Osteoblast (primary cell): ENCODE measurements at places on chromosomes 7 and 10.

GRCh38 chr10:30862486-30862885 lies 169.2 kb downstream of the ZNF438 start:
- H3K27me3 ChIP-seq, result no peaks in the 10 kb centered on the region
- no peak for DNase-seq
- peaks cover 28% of the 10 kb centered on the region for H3K4me1 ChIP-seq
- H3K27ac ChIP-seq, result peak overlapping the region; percentile 26
- H3K36me3 ChIP-seq, result no peaks in the 10 kb centered on the region
- no peak overlapping the region for H3K4me3 ChIP-seq

GRCh38 chr10:5527332-5528200 lies 2.8 kb downstream of the CALML3 start:
- peak; percentile 27 for DNase-seq
- H3K27ac ChIP-seq, result no peak overlapping the region
- H3K4me3 ChIP-seq, result no peak overlapping the region

DNA sequence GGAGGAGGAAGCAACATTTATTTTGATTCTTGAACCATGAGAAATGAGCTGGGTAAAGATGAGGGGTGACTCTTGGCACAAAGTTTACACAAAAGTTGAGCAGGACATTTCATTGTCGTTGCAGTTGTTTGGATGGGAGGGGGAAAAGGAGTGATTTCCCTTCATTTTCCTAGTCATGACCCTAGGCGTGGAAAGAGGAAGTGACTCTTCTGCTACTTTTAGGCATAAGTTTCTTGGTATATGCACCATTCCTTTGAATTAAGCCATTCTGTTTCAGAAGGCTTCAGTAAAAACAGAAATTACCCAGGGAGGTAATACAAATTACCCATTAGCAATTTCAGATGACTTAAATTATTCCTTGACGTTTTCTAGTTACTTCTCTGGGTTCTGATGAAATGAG lies 113.9 kb upstream of the FAM171A1 start:
- H3K27ac ChIP-seq, result no peak overlapping the region
- H3K27me3 ChIP-seq, result peaks cover 4% of the 10 kb centered on the region
- no peak for DNase-seq
- no peak overlapping the region for H3K4me3 ChIP-seq
- peaks cover 22% of the 10 kb centered on the region for H3K4me1 ChIP-seq

DNA sequence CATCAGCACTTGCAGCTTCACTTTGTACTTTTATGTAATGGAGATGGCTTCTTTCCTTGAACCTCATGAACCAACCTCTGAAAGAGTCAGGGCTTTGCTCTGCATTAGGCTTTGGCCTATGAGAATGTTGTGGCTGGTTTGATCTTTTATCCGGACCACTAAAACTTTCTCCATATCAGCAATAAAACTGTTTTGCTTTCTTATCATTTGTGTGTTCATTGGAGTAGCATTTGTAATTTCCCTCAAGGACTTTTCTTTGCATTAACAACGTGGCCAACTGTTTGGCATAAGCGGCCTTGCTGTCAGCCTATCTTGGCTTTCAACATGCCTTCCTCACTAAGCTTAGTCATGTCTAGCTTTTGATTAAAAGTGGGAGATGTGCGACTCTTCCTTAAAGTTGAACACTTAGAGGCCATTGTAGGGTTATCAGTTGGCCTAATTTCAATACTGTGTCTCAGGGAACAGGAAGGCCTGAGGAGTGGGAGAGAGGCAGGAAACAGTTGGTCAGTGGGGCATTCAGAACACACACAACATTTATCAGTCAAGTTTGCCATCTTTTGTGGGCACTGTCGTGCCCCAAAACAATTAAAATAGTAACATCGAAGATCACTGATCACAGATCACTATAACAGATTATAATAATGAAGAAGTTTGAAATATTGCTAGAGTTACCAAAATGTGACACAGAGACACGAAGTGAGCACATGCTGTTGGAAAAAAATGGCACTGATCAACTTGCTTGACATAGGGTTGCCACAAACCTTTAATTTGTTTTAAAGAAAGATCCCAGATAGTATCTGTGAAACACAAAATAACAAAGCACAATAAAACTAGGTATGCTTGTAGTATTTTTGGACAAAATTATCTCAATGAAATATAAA lies 64.7 kb downstream of the NRF1 start:
- no peaks in the 10 kb centered on the region for H3K4me1 ChIP-seq
- peaks cover 12% of the 10 kb centered on the region for H3K36me3 ChIP-seq

- H3K4me1 ChIP-seq, result no peaks in the 10 kb centered on the region
- H3K27me3 ChIP-seq, result no peaks in the 10 kb centered on the region
- H3K36me3 ChIP-seq, result no peaks in the 10 kb centered on the region
- H3K27ac ChIP-seq, result no peak overlapping the region
- no peak overlapping the region for H3K4me3 ChIP-seq
These were observed 136.4 kb upstream of the FGFR2 start for GRCh38 chr10:121734589-121735045.

DNA sequence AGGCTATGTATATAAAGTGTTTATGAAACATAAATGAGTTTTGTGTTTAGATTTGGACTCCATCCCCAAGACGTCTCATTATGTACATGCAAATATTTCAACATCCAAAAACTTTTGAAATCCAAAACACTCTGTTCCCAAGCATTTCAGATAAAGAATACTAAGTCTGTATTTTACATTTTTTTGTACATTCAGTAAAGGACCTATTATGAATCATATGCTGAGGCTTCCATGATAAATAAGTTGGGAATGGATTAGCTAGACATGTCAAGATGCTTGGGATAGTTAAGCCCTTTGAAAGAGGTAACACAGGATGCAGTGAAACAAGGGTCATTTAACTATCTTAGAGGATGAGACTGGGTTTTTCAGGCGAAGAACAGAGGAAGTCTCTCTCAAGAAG lies 262.9 kb downstream of the SNX13 start:
- H3K27me3 ChIP-seq, result no peaks in the 10 kb centered on the region
- no peak for DNase-seq
- peaks cover 55% of the 10 kb centered on the region for H3K4me1 ChIP-seq
- no peaks in the 10 kb centered on the region for H3K36me3 ChIP-seq
- H3K27ac ChIP-seq, result peak overlapping the region; percentile 91

GRCh38 chr10:33041783-33042437 lies 83.9 kb upstream of the ITGB1 start:
- no peak overlapping the region for H3K27ac ChIP-seq
- H3K4me1 ChIP-seq, result no peaks in the 10 kb centered on the region
- no peak for DNase-seq
- no peak overlapping the region for H3K4me3 ChIP-seq
- H3K27me3 ChIP-seq, result no peaks in the 10 kb centered on the region

- peaks cover 19% of the 10 kb centered on the region for H3K4me1 ChIP-seq
- DNase-seq, result peak; percentile 82
- H3K27ac ChIP-seq, result no peak overlapping the region
- no peaks in the 10 kb centered on the region for H3K27me3 ChIP-seq
- H3K36me3 ChIP-seq, result peaks cover 6% of the 10 kb centered on the region
These were observed 38.8 kb downstream of the FAM53B start for GRCh38 chr10:124705381-124705740.

DNA sequence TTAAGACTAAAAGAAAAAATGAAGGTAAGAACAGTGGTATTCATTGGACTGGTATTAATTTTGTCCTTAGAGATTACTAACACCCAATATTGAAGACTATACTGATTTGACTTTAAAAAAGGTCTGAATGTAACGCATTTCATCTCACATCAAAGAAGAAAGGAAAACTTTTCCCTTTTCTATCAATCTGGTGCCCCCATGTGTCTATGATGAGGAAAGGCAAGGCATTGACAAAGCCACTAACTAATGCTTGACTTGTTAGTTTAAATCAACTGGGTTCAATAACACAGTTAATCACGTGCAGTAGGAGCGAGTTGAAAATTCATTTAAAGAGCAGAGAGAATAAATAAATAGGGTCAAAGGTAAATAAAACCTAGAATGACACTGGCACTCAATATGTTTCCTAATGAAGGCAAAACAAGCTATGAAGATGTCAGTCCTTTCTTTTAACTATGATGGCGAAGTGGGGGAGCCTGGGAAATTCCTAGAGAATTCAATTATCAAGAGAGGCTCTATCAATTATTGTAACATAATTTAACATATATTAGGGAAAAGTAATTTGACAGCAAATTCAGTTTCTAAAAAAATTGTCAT lies 180.9 kb downstream of the ANK3 start:
- DNase-seq, result peak; percentile 23
- no peaks in the 10 kb centered on the region for H3K36me3 ChIP-seq
- no peak overlapping the region for H3K4me3 ChIP-seq
- no peak overlapping the region for H3K27ac ChIP-seq
- no peaks in the 10 kb centered on the region for H3K27me3 ChIP-seq

- H3K27ac ChIP-seq, result no peak overlapping the region
- DNase-seq, result no peak
- no peaks in the 10 kb centered on the region for H3K27me3 ChIP-seq
- H3K4me3 ChIP-seq, result no peak overlapping the region
- peaks cover 20% of the 10 kb centered on the region for H3K36me3 ChIP-seq
- no peaks in the 10 kb centered on the region for H3K4me1 ChIP-seq
These were observed 50.8 kb downstream of the CDK13 start for GRCh38 chr7:40000734-40001315.
